Right lung (tissue), 10 donors: ENCODE measurements at places on chromosomes 7 and 10.

DNA sequence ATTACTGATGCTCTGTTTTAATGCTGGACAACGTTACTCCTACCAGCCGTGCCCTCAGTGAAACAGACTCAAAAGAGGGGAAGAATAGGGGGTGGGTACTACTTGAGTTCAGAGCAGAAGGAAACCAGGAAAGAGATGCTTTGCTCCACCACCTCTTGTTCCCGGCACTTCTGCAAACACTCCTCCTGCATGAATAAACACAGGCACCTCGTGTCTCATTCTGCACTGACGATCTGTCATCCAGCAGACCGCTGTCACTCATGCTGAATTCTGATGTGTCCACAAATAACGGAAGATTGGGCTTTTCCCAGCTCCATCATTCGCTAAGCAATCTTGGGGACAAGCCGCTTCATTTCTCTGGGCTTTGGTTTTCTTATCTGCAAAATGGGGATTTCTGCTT lies 26.7 kb downstream of the YWHAG start:
- no peak for DNase-seq

DNA sequence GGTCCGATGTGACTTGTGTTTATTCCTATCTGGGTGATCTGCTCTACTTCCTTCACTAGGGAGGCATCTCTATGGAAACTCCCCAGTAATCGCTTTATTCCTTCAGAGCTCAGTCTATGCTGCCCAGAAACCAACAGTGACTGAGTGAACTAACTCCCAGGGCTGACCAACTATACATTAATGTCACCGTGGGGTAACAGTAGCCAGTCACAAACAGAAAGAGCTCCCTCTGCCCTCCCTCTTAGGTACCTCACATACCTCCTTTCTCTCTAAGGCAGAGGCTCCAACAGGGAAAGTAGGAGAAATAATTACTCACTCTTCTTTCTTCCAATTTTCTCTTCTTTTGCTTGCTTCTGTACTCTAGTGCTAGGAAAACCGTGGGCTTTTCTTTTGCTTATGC lies 855.0 kb downstream of the REEP3 start:
- no peak for DNase-seq

GRCh38 chr7:150660939-150661613 lies 24.4 kb upstream of the GIMAP2 start:
- no peak for DNase-seq

DNA sequence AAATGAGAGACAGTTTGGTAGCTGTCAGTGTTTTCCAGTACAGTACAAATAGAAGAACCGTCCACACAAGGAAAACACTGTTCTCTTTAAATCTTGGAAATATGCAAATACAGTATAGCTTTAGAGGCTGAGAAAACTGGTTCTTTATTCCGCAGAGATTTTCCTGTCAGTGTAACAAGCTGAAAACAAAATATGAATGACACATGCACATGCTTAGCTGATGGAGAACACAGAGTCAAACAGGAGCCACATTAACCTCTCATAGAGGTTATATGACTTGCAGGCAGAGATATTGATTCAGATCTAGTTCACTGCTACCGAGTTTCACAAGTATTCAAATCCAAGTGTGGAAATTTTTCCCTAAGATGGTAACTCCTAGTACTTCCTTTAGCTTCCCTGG lies 135.2 kb upstream of the C1QL3 start:
- DNase-seq = no peak

DNA sequence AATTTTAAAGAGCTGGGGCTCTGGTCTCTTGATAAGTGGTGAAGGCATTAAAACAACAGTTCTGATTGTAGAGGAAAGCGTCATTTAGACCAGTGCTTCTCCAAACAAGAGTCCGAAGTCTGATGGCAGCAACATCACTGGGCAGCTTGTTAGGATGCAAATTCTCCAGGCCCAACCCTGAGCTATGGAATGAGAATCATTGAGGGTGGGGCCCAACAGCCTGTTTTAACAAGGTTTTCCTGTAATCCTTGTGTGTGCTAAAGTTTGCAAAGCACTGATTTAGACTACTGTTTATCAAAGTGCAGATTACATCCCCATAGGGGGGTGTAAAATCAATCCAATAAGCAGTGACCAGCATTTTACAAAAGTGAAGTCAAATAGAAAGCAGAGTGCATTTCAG lies 2.6 kb upstream of the ZNRF2 start:
- no peak for DNase-seq

DNA sequence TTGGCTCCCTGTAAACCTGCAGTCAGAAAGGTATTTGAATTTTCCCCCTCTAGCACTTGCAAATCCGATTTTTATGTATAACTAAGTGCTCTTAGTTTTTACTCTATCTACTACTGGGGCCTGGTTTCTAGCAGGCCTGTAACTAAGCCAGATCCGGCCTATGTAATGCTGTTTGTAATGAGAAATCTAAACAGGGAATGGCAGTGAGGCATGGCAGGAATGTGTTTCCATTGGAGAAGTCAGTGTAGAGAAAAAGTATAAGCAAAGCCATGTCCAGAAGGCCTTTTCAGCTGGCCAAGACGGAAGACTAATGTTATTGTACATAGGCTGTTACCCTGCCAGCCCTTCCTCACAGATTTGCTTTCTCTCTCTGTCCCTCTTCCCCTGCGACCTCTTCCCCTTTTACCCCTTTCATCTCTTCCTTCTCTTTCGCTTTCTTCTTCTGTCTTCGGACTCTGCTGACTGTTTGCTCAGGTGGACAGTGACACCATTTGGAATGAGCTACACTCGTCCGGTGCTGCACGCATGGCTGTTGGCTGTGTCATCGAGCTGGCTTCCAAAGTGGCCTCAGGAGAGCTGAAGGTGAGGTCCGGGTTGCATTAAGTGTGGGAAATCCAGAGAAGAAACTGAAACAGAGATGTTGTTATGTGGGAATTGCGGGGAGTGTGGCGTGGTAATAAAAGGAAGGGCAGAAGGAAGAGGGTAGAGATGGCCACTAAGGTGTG lies 297.5 kb downstream of the HDAC9 start:
- no peak for DNase-seq

- DNase-seq = no peak
Observed at GRCh38 chr7:1244700-1245523, 12.2 kb downstream of the UNCX start.
